ENCODE measurements at places on chromosomes 13 and 19.
A peak's percentile ranks its signal among the peaks of the same experiment; 100 is the strongest.

DNA sequence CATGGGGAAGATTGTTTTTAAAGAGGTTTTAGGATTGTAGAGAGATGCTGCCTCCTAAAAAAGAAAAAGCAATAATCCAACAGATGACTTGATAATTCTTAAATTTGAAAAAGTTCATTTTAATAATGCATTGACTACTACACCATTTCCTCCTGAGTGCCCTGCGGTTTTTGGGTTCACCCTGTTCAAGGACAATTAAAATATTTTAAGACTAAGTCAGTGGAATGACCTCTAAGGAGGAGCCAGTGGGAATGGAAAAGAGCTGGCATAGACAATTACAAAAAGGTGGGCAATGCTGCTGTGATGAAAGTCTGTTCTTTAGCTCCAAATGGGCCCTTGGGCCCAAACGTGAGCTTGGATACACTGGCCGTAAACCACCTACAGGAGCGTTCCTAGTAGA is 217.8 kb downstream of the LHFPL6 start:
- DNase-seq, result no peak

DNA sequence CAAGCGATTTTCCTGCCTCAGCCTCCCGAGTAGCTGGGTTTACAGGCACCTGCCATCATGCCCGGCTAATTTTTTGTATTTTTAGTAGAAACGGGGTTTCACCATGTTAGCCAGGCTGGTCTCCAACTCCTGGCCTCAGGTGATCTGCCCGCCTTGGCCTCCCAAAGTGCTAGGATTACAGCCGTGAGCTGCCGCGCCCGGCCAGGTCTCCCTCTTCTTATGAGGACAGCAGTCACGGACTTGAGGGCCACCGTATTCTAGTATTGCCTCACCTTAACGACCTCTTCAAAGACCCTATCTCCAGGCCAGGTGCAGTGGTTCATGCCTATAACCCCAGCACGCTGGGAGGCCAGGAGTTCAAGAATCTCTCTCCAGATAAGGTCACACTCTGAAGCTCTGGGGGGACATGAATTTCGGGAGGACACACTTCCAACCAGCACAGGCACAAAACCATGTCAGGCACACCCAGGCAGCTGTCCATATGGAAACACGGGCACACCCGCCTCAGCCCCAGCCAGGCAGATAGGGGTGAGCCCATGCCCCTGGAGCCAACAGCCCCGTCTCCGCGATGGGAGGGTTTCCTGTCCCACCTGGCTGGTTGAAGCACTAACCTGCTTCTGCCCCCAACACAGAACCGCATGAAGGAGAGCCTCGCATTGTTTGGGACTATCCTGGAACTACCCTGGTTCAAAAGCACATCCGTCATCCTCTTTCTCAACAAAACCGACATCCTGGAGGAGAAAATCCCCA is 21.3 kb upstream of the S1PR4 start:
- no peak for DNase-seq

DNA sequence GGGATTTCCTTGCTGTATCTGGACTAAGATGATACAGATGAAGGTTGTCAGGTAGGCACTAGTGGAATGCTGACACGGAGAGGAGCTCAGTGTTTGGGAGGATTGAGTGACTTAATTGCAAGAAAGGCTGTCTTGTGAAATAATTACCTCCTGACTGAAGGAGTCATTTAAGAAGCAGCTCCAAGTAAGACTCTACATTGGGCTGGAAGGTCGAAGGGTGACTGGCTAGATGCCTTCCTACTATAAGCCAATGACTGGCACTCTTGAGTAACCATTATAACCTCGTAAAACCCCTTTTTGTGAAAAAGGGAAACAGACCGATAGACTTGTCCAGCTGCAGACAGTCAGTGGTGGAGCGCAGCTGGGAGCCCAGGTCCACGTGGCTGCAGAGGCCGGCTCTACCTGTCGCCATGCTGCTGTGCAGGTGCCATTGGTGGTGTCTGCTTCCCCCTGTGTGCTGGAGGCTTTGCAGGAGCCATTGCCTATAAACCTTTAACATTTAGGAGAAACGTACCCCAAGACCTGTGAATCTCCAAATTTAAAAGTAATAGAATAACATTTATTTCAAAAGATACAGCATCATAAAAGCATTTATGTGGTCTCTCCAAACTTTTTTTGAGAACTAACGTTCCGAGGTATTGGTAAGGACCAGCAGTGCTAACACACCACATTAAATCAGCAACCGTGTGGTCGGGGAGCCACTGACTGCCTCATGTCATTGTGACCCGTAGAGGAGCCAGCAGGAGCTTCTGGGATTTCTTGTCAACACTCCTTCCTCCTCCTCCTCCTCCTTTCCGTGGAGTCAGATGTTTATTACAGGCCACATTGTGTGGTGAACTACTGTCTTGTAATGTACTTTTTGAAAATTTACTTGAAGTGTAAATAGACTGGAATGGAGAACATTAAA is 80.4 kb upstream of the TEX29 start:
- no peak for DNase-seq

DNA sequence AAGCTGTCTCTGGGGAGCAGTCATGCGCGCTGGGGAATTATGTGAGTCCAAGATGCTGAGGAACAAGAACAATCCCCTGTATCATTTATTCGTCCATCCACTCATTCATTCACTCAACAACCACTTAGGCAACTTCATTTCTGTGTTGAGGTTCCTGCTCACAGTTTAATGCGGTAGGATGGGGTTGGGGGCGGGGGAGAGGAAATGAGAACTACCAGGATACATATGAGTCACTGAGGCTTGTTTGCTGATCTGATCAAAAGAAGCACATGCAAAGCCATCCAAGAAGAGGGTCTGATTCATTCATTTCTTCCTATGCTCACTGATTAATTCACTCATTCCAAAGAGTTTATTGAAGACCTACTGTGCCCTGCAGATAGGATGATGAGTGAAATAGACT is 20.9 kb downstream of the ZNF536 start:
- no peak for DNase-seq

GRCh38 chr13:36973621-36974295 is 25.4 kb downstream of the ALG5 start:
- DNase-seq, result no peak

DNA sequence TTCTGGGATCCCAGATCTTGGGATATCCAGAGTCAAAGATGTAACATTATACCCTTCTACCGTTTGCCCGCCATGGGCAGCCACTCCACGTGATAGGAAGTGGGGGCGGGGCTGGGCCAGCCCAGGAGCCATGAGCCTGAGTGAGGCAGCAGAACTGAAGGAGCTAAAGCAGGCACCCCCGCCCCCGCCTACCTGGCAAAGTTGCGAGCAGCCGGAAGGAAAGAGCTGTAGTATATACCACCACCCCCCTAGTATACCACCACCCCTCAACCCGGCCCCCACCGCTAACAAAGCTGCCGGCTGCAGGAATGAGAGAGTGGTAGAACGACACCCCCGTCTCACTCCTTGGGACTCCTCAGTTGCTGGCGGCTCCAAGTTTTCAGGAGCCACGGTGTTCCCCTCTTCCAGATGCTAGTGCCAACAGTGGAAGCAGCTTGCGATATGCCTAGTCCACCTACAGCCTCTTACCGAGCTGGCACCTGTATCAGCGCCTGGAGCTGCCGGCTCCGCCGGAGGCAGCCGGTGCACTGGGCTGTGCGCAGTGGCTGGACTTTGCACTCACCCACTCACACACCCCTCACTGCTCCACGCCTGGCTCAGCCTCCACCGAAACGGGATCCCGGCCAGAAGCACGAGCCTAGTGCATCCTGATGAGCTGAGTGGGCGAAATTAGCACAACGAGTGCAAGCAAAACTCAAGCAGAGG is 230.7 kb upstream of the PRR20A start:
- no peak for DNase-seq

DNA sequence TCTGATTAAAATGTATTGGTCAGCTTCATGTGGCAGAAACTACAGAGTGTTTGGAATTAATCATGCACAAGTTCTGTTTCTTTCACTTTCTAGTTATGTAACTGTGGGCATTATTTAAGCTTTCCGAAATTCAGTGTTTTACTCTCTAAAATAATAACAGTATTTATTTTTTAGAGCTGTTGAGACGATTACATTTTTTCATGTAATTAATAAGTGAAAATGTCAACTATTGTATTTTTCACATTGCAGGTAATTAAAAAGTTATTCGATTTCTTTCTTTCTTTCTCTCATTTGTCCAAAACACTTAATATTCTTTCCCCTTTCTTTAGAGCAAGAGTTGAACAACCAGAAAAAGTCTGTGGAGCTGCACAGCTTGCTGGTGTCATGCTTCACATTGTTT is 559.4 kb upstream of the PCDH20 start:
- DNase-seq, result no peak

- DNase-seq, result peak; percentile 73
These were observed 15.0 kb downstream of the CIC start for GRCh38 chr19:42284066-42284501.

- DNase-seq, result no peak
These were observed 20.1 kb downstream of the ZNF283 start for GRCh38 chr19:43847246-43847645.
